ENCODE measurements at places on chromosomes 4 and X. TPM values are rescaled to one million over a fixed set of nuclear protein-coding genes. Genes with fewer than 3 reads are reported as not detected.

GRCh38 chr4:25552580-25553271 lies 102.9 kb upstream of the SLC34A2 start:
- no peak for DNase-seq

GRCh38 chrX:155966876-155967275 lies 30.6 kb upstream of the IL9R start:
- DNase-seq = no peak

GRCh38 chrX:12443534-12444098 lies 305.3 kb downstream of the FRMPD4 start:
- DNase-seq = no peak

DNA sequence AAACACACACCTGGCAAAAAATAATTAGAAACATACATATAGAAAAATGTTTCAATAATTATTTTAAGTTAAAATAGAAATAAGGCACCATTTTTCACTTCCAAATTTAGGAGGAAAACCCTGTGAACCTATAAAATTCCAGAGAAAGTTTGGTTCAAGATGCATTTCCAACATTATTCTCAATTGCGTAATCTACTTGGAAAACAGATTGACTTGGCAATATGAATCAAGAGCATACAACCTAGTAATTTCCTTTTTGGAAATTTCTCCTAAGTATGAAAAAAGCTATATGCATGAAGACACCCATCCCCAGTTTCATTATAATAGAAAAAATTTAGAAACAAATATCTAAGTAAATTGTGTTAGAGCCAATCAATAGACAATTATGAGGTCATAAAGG lies 242.9 kb downstream of the IQCM start:
- no peak for DNase-seq

DNA sequence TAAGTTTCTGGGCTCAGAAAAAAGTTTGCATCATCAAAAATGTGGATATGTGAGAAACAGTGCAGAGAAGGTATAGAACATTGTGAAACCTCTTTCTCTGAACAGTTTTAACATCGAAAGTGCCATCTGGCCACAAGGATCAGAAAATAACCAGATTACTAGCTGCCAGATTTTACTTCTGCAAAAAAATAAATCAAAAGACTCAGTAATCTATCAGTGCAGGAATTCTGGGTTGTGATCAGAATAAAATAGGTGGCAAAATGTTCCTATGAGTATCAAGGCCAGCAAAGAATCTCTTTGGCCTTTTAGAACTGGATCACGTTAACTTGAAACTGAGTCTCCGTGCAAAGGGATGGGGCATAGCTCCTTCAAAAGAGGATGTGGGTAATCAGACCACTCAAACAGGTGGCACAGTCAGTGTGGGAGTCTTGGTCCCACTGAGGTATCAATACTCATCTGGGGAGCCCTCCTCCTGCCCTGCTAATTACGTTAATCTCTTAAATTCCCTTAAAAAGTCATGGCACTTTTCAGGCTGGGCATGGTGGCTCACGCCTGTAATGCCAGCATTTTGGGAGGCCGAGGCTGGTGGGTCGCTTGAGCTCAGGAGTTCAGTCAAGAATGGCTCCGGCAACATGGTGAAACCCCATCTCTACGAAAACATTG lies 26.7 kb upstream of the RBM47 start:
- DNase-seq = no peak

DNA sequence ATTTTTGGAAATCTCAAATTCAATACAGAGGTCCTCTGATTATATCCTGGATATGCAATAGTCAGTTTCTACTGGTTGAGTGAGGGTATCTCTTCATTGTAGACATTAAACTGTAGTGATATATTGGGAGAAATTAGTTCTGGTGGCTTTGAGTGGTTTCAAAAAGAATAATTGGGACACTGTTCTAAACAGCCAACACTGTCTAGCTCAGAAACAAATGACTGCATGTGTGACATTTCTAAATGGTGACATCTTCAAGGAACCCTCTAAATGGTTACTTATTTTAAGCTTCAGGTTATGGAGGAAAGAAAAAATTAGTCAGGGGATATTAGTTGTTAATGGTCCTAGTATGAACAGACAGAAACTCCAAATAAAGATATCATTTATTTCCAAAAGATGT lies 186.2 kb downstream of the LARP7 start:
- DNase-seq = no peak

- no peak for DNase-seq
Measured at GRCh38 chrX:95835223-95835622, 849.4 kb upstream of the DIAPH2 start.

DNA sequence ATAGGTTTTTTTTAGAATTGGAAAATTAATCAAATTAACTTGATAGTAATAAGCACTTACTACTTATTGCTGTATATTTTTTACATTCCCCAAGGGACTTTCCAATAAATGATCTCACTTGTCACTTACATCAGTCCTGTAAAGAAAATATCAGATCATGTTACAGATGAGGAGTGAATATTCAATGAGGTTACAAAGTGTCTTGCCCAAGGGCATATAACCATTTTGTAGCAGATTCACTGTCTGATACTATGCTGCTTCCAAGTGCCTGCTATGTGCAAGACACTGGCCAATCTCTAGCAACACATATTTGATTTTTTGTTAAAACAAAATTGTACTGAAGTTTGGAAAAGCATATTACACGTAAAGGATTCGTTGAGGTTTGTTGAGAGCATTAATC lies 1287.7 kb downstream of the FAM133A start:
- DNase-seq = no peak

GRCh38 chr4:188437535-188437934 lies 298.3 kb downstream of the TRIML1 start:
- no peak for DNase-seq

- DNase-seq = no peak
Measured at GRCh38 chr4:158098802-158099201, 74.0 kb downstream of the GASK1B start.

DNA sequence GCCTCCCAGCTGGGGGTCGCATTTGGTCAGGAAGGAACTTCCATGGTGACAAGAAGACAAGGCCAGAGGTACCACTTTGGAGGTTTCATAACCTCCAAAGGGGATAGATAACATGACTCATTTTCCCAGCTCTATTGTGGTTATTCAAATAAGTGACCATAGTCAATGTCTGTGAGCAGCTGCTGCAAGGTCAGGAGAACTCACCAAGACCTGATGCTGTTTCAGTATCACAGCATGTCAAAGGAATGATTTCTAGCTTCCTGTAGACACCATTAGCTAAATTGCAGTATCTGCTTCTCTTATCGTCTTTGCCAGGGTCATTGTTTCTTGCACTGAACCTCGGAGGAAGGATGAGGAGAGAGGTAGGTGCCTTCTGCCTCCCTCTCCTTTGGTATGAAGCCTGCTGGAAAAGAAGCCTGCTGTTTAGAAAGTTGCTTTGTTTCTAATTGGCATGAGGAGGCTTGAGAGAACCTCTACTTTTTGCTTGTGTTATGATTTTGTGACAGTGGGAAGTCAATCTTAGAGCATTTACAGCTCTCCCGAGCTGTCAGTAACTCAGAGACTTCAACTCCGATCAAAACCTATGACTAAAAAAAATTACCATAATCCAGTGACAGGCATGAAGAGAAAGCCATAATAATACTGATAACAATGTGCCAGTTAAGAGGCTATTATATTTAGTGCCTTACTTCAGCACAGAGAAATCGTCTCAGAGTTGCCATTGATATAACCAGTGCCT lies 38.0 kb upstream of the GATB start:
- DNase-seq = no peak

GRCh38 chrX:103651151-103651773 lies 22.5 kb downstream of the TCEAL1 start:
- no peak for DNase-seq

DNA sequence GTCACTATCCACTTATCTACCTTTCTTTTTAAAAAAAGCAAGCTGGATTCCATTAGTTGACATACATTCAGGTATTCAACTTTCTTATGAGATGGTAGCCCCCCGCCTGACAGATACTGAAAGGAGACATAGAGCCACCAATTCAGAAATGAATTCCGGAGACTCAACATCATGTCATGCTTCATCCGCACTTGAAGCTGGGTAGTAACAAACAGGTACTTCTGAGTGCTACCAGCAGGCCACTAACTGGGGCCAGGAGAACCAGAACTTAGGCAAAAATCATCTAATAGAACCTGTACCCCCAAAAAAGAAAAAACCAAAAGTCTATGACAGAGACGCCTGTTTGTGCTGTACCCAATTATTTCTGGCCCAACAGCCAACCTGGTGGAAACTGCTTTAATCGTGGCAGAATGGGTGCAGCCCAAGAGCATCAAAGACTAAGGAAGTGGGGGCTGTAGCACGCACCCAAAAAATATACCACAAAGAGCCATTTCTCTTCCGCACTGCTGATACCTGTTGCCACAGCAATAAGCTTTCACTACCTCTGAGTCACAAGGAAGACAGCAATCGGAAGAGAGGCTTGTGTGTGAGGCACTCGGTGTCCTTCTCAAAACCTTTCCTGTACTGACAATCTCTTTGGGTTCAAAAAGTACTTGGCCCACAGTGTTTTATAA lies 84.8 kb downstream of the AFAP1 start:
- DNase-seq = no peak

GRCh38 chr4:76665153-76665552 lies 230.1 kb downstream of the SHROOM3 start:
- no peak for DNase-seq

DNA sequence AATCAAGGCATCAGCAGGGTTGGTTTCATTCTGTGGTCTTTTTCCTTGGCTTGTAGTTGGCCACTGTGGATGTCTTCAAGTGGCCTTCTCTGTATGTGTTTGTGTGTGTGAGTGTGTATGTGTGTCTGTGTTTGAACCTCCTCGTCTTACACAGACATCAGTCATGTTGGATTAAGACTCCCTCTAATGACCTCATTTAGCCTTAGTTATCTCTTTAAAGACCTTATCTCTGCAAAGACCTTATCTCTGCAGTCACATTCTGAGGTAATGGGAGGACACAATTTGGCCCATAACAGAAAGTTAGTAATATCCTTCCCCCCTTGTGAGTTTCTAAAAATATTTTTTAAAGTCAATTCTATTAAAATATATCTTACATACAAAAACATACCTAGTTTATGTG lies 126.7 kb downstream of the EMCN start:
- DNase-seq = no peak

DNA sequence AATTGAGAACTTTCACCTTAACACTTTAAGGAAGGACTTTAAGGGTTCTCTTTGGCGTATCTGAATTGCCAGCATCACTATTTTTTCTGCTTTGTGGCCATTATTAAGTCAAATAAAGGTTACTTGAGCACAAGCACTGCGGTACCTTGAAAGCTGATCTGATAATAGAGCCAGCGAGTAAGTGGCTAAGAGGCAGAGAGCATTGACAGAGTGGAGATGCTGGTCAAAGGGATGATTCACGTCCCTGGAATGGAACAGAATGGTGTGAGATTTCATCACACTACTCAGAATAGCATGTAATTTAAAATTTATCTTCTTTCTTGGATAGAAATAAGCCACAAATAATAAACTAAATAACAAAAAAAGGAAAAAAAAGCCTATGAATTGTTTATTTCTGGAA lies 57.1 kb upstream of the NPFFR2 start:
- DNase-seq = no peak

DNA sequence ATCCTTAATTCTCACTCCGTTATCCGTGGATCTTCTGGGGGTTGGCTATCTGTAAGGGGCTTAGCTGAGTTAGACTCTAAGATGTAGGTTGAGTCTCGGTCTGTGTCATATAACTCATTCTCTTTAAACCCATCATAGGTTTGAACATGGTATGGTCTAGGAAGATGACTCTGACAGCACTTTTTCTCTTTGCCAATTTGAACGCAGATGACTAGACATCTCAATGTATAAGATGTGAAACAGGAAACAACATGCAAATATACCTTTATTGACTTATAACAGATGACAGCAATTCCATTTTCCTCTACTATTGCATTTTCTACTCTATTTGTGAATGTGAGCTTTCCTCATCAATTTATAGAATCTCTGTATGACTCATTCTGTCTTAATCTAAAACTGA lies 634.8 kb upstream of the MAGEB2 start:
- no peak for DNase-seq

- no peak for DNase-seq
Measured at GRCh38 chr4:1852904-1853623, 2.9 kb downstream of the LETM1 start.

DNA sequence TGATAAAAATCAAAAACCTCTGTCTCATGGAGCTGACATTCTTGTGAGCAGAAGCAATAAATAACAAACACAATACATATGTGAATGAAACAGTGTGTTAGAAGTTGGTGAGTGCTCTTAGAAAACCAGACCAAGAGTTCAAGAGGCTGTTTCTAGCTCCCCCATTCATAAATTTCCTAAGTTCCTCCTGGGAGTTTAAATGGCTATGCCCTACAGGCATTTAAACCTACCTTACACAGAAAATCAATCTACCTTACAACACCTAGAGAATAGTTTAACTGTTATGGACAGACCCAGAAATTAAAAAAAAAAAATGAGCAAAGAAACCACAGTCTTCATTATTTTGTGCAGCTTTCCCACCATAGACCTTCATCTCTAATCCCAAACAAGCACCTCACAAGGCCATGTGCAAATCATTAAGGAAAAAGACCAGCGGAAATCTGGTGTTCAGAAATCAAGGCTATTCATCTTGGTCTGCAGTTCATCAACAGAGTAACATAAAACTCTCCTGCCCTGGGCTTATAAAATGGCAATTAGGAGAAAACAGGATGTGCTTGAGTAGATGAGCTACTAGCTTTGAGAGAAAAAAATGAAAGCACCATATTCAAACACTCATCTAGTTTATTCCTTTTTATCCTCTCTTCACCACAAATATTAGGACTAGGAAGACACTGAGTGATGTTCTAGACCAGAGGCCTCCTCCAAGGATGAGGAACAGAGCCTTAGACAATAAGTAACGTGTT lies 147.2 kb downstream of the SHROOM3 start:
- DNase-seq = no peak

DNA sequence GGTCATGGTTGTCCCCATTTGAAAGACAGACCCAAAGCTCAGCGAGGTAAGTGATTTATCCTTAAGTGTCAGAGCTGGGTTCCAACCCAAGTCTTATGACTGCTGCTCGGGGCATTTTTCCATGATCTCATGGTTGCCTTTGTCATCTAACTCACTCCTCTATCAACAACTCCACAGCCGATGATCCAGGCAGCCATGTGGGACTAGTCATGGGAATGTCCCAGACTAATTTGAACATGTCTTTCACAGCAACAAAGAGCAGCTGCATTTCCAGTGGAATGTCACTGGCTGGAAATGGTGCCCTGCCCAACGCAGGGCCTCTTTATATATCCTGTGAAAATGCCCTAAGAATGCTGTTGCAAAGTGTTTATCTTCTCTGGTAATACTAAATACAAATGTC lies 284.8 kb upstream of the PPARGC1A start:
- no peak for DNase-seq

GRCh38 chr4:84529169-84529751 lies 30.2 kb upstream of the NKX6-1 start:
- DNase-seq = no peak

NDNF gene
- 9.7 TPM for total RNA-seq

SPINK2 gene
- not detected for total RNA-seq

ADGRG2 gene
- 0.51 TPM for total RNA-seq

MAGEB1 gene
- total RNA-seq = not detected

PPBP gene
- total RNA-seq = not detected

IL21 gene
- not detected for total RNA-seq

HEPH gene
- 32.5 TPM for total RNA-seq

SASH3 gene
- total RNA-seq = 0.26 TPM

IQCM gene
- 0.48 TPM for total RNA-seq

SLC34A2 gene
- total RNA-seq = 2.6 TPM

ATP5ME gene
- total RNA-seq = 44.1 TPM

NPY1R gene
- 10.4 TPM for total RNA-seq

NAP1L2 gene
- total RNA-seq = 9.3 TPM

MAGEA10 gene
- total RNA-seq = not detected

GK gene
- 8.0 TPM for total RNA-seq

IBSP gene
- not detected for total RNA-seq

ADGRG4 gene
- not detected for total RNA-seq
